Myocyte (in vitro differentiated cells): ENCODE measurements at places on chromosomes 13 and 19. TPM values are rescaled to one million over a fixed set of nuclear protein-coding genes. Genes with fewer than 3 reads are reported as not detected.

DNA sequence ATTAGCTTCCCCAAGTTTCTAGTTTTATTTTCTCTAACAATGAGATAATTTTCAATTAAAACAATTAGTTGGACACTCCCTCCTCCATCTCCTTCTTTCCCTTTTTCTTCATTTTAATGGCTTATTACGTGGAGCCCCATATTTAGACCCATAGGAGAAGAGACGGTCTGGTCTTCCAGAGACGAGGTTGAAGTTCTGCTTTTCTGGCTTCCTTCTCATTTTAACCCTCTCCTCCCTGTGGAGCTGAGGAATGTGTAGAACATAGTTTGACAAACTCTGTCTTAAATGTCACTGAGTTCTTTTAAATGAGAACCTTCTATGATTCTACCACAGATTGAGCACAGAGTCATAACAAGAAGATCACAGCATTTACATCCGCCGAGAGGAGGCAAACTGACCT is 86.8 kb downstream of the EDNRB start:
- DNase-seq: no peak

DNA sequence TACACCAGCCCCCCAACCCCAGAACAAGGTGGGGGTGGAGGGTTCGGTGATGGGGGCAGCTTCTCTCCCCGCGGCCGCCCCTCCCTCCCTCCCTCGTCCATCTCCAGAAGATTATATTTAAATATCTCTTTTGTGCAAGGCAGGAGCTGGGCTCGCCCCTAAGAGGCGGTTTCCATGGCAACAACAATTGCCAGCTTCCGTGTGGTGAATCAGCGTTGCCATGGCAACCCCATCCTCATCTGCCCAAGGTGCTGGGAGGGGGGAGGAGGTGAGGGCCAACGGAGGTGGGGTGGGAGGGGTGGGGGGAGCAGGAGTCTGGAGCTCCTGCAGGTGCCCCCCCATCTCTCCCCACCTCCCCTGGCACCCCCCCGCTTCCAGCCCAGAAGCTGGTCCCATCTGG is 46.4 kb downstream of the CELF5 start:
- DNase-seq: no peak

DNA sequence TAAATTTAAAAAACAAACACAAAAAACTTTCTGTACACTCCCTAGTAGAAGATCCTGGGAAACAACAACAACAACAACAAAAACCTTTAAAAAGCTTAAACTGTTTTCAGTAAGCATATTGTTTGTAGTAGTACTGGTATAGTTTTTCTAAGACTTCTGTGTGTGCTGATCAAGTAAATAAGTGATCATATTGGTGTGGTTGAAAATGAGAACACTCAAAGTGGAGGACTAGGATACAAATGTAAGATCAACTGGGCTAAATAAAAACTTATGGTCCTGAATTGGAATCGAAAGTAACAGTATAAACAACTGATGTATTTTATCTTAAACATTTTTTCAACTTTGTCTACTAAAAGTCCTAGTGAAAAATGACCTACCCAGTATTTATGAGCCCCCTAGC is 135.5 kb downstream of the FOXO1 start:
- no peak for DNase-seq

DNA sequence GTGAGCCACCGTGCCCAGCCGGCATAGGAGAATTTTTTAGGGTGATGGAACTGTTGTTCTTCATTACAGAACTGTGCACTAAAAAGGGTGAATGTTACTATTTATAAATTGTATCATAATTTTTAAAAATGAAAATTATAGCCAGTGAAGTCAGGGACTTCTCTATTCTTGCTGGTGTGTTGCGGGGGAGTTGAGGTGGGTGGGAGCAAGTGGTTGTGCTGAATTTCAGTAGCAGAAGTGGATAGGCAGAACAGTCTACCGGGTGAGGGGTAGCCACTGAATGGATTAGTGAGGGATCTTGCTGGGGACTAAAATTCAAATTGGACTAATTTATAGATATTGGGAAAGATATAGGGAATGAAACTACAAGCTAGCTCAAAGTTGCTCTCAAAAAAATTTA is 74.0 kb downstream of the CAB39L start:
- DNase-seq: no peak

DNA sequence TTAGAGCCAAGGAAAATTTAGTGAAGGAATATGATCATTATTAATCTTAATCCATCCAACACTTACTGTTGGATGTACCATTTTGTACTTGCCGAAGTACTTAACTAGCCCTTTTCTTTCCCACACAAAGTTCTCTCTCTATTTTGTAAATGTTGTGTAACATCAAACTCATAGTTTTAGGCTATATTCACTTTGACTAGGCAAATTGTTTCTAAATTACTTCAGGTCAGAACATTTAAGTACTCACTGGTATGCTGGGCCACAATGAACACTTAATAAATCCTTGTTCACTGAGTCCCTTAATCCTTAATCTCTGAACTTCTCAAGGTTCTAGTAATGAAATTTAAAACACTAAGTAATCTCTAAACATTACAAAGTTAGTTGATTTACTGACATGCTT is 49.3 kb upstream of the EEF1AKMT1 start:
- DNase-seq: no peak

- no peak for DNase-seq
These were observed 1545.1 kb upstream of the PCDH20 start for GRCh38 chr13:62960723-62961122.

DNA sequence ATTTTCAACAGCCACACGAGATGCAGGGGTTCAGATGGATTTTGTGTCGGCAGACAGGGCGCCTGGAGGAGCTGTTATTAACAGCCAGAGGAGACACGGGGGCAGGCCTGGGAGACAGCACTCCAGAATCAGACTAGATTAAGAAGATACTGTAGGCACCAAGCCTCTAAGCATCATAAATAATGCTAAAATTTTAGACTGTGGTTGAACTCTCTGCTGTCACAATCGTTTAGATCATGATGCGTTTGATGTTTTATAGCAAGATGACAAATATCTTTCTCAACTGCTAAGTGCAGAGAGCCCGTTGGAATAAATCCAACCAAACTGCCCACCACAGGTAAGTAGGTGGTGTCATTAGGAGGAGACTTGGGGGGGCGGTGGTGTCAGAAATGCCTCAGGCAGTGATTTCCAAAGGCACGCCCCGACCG is 63.9 kb downstream of the CEBPG start:
- no peak for DNase-seq

DNA sequence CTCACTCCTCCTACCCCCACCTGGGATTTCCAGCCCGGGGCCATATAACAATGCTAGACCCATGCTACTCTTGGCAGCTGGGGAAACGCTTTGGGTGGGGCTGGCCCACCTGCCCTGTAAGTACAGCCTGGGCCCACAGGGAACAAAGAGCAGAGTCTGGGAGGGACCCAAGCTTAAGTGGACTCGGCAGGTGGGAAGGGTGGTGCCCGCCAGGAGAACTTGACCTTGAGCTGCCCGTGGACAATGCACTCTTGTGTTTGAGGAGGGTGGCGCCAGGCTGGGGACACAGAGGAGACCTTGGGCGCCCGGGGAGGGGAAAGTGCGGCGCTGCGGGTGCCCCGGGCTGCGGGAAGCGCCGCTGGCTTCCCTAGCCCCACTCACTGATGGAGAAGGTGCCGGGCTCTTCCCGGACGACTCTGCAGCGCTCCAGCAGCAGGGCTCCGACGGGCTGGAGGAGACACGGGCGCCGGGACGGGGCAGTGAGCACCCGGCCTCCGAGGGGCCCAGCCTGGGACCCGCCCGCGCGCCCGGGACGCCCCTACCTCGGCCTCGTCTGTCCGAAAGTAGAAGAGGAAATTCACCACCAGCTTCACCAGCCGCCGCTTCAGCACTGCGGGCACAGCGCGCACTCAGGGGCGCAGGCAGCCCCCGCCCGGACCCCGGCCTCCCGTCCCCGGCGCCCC is 607 bp downstream of the PLEKHJ1 start:
- peak; percentile 37 for DNase-seq

DNA sequence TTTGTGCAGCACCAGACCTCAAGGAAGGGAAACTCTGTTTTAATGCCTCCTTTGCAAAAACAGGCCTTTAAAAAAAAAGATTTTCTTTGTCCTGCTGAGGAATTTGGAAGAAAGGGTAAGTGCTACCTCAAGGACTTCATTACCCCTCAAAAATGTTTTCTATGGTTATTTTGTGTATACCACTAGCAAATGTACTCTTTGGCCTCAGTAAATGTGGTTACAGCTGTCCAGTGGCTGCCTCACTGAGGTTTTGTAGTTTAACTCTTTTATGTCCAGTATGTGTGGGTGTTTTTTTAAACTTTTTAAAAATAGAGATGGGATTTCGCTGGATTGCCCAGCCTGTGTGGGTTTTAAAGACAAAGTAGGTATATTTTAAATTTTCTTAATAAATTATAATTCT is 42.2 kb upstream of the TSC22D1 start:
- DNase-seq: peak; percentile 83

- DNase-seq: no peak
These were observed at the start of gene NLRP11 for GRCh38 chr19:55831846-55832245. Gene NLRP11 (minus strand): TSS chr19:55831999. CDS start chr19:55818174, 13,825 bp downstream.

DNA sequence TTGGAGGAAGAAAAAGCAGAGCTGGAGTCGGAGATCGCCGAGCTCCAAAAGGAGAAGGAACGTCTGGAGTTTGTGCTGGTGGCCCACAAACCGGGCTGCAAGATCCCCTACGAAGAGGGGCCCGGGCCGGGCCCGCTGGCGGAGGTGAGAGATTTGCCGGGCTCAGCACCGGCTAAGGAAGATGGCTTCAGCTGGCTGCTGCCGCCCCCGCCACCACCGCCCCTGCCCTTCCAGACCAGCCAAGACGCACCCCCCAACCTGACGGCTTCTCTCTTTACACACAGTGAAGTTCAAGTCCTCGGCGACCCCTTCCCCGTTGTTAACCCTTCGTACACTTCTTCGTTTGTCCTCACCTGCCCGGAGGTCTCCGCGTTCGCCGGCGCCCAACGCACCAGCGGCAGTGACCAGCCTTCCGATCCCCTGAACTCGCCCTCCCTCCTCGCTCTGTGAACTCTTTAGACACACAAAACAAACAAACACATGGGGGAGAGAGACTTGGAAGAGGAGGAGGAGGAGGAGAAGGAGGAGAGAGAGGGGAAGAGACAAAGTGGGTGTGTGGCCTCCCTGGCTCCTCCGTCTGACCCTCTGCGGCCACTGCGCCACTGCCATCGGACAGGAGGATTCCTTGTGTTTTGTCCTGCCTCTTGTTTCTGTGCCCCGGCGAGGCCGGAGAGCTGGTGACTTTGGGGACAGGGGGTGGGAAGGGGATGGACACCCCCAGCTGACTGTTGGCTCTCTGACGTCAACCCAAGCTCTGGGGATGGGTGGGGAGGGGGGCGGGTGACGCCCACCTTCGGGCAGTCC is 5.0 kb downstream of the FOSB start:
- no peak for DNase-seq

- no peak for DNase-seq
These were observed at the start of gene SIGLEC12 for GRCh38 chr19:51501594-51502263. Gene SIGLEC12 (minus strand): TSS chr19:51501800. CDS start chr19:51501733, 67 bp downstream.

GRCh38 chr13:44967704-44968433 is 21.4 kb downstream of the NUFIP1 start:
- DNase-seq: peak; percentile 41

CYP2F1 gene
- total RNA-seq: not detected in 2 replicates

ARL11 gene
- total RNA-seq: not detected in 2 replicates
